ENCODE measurements at places on chromosomes 2 and 18. TPM values are rescaled to one million over a fixed set of nuclear protein-coding genes. Genes with fewer than 3 reads are reported as not detected.

KCNG2 gene
- not detected for total RNA-seq

EN1 gene
- 0.30 TPM for total RNA-seq

SLC5A7 gene
- total RNA-seq: not detected

FEV gene
- total RNA-seq: not detected

PCARE gene
- total RNA-seq: not detected

BMP10 gene
- not detected for total RNA-seq

PLCD4 gene
- 0.59 TPM for total RNA-seq

IL36A gene
- total RNA-seq: not detected

GAREM2 gene
- total RNA-seq: 1.5 TPM

LRRTM4 gene
- total RNA-seq: not detected

UPP2 gene
- total RNA-seq: not detected

STPG4 gene
- total RNA-seq: 0.32 TPM

BBS5 gene
- 4.5 TPM for total RNA-seq

C2orf78 gene
- total RNA-seq: not detected

ECEL1 gene
- not detected for total RNA-seq

NFATC1 gene
- total RNA-seq: 4.2 TPM

RBFA gene
- 10.7 TPM for total RNA-seq

HOXD1 gene
- total RNA-seq: not detected

MALT1 gene
- total RNA-seq: 38.4 TPM

CABYR gene
- total RNA-seq: 4.5 TPM

TPO gene
- total RNA-seq: not detected

SF3B6 gene
- total RNA-seq: 142 TPM

DLX2 gene
- 0.09 TPM for total RNA-seq

KIAA2012 gene
- total RNA-seq: 0.09 TPM

ANKRD29 gene
- 0.59 TPM for total RNA-seq

AOX1 gene
- total RNA-seq: 3.0 TPM
